ENCODE measurements at places on chromosomes 5 and 9. TPM values are rescaled to one million over a fixed set of nuclear protein-coding genes. Genes with fewer than 3 reads are reported as not detected.

DNA sequence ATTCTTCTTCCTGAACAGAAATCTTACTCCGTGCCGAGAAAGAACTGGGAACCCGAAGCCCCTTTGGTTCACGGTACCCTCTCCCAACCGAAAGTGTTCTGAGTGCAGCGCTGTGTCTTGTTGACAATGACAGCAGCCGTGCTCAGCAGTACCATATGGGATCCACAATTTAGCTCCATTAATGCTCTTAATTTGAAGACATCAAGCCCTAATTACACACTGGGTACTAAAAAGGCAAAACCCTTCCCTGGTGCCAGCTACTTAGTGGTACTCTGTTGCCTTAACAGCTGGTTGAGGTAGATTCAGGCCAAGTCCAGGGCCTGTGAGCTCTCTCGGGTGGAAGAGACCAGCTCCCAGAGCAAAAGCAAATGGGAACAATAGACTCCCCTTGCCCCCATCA is 24.5 kb downstream of the DDX31 start:
- H3K4me1 ChIP-seq = peaks cover under 1% of the 10 kb centered on the region
- no peaks in the 10 kb centered on the region for H3K27me3 ChIP-seq
- H3K27ac ChIP-seq = no peak overlapping the region

DNA sequence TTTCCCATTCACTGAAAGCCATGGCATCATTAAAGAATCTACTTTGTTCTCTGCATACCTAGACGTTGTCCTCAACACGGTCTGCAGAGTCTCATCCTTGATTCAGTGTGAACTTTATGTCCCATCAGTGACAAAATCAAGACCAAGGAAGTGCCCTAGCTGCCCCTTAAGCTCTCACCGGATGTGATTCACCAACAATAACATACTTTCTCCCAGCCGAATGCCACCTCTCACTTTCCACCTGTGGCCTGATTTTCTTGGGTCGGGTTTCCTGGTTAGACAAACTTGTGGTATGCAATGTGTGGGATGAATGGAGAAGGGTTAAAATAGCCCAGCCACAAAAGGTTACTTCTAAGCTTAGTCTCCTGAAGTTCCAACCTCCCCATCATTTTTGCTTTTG is 145.3 kb upstream of the PAPPA start:
- peak; percentile 18 for DNase-seq
- no peaks in the 10 kb centered on the region for H3K36me3 ChIP-seq
- H3K27ac ChIP-seq = peak overlapping the region; percentile 40
- H3K27me3 ChIP-seq = no peaks in the 10 kb centered on the region
- no peak overlapping the region for H3K4me3 ChIP-seq

DNA sequence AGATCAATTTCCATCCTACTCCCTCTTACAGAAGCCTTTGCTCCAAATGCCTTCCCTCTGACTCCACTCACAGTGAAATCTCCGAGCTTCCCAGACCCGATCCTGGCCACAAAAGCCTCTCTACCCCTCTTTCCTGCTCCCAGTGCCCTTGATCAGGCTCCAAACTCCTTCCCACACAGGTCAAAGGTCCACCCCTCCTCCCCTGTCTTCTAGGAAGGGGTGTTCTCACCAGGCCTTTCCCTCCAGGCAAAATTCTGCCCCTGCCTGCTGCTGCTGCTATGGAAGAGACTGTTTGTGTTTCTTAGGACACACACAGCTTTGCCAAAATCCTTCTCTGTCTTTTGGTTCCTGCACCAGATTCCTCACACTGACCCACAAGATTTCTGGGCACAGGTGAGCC is 85.8 kb upstream of the ALDH1A1 start:
- no peaks in the 10 kb centered on the region for H3K27me3 ChIP-seq
- H3K27ac ChIP-seq = peak overlapping the region; percentile 70
- DNase-seq = peak; percentile 2
- no peaks in the 10 kb centered on the region for H3K36me3 ChIP-seq

DNA sequence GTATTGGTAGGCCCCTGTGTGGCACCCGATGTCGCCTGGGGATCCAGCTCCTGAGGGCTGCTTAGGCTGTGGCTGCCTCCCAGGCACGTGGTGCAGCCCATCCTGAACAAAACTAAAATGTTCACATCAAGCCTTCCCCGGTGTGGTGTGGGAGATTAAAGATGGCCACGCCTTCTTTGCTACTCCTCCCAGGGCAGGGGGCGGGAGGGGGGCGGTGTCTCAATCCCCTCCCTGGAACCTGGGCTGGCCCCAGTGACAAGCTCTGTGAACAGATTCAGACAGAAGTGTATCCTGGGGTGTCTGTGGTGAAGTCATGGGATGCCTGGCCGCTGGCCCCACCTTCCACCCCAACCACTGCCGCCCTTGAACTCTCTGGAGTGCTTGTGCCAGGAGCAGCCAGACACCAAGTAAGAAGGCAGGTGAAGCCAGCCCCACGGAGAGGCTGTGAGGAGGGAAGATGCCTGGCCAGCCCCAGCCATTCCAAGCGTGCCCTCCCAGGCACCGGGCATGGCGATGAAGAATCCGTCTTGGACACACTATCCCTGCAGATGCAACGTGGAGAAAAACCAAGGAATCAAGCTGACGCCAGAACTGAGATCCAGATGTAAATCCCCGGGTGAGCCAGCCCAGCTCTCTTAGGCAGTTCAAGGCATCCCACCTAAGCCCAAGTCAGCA is 75.8 kb downstream of the AK8 start:
- H3K27ac ChIP-seq = no peak overlapping the region
- no peak for DNase-seq
- no peak overlapping the region for H3K4me3 ChIP-seq
- no peaks in the 10 kb centered on the region for H3K36me3 ChIP-seq
- H3K4me1 ChIP-seq = peaks cover 16% of the 10 kb centered on the region

The FSD1L gene
- total RNA-seq = 3.6 TPM

The PCDHGA5 gene
- total RNA-seq = 0.12 TPM

Measured in Calu3 (cell line).